ENCODE measurements at places on chromosomes 1 and 21. TPM values are rescaled to one million over a fixed set of nuclear protein-coding genes. Genes with fewer than 3 reads are reported as not detected.

GRCh38 chr1:38990386-38990737 is 714 bp upstream of the AKIRIN1 start:
- peaks cover 28% of the 10 kb centered on the region for H3K4me1 ChIP-seq
- H3K27ac ChIP-seq = peak overlapping the region; percentile 67
- DNase-seq = no peak
- H3K36me3 ChIP-seq = peaks cover under 1% of the 10 kb centered on the region
- peak overlapping the region; percentile 83 for H3K4me3 ChIP-seq

DNA sequence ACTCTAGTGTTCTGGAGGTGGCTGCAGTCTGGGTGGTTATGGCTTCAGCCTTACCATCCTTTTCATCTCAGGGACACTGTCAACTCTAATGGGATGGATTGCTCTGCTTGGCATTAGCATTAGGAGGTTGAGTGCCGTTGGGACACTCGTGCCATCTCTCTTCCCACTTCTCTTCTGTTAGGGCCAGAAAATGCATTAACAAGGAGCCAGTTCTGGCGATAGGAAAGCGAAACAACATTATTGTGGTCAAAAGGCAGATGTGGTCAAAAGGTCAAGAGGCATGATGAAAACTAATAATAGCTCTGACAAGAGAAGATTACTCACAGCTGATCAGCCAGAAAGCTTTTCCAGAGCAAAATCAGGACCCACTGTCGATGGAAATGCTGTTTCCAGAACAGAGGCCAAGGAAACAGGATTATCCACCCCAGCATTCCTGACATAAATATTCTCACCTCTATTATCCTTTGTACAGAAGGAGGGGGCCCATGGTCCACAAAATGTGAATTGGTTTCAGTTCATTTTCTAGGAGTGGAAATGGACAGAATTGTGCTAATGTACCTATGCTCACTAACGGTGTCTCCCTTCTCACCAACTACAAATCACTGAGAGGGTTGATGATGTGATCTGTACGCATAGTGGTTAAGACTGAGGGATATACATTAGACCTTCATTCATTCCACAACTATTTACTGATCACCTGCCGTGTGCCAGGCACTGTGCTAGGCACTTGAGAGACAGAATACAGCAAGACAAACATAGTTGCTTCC is 72.0 kb downstream of the ST6GALNAC5 start:
- H3K27me3 ChIP-seq = peaks cover 2% of the 10 kb centered on the region
- H3K36me3 ChIP-seq = no peaks in the 10 kb centered on the region
- no peak overlapping the region for H3K27ac ChIP-seq

DNA sequence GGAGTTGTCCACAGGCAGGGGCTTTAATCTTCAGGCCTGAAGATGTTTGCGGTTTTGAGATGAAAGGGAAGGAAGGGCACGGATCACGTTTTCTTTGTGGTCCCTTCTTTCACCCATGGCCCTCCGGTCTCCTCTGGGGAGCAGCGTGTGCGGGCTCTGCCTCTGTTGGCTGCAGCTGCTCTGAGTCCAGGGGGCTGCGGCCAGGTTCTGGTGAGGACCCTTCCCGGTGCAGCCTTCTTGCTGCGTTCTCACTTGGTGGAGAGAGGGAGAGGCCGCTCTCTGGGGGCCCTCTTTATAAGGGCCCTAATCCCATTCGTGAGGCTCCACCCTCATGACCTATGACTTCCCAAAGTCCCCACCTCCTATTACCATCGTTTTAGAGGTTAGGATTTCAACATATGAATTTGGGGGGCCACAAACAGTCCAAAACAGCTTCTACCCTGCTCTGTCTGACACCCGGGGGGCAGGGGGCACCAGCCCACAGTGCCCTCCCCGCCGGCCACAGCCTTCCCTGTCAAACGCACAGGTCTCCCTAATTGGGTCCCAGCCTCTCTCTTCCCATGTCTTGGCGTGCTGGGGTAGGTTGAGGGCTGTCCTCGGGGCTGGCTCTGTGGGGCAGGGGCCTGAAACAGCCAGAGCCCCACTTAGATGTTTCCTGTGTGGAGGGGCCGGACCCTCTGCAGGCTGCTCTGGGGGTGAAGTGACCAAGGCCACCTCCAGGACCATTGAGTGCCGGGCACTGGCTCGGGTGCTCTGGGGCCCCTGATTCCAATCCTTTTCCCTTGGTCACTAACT is 100.1 kb upstream of the C1orf174 start:
- no peak overlapping the region for H3K4me3 ChIP-seq
- no peaks in the 10 kb centered on the region for H3K36me3 ChIP-seq
- H3K27ac ChIP-seq = no peak overlapping the region
- no peaks in the 10 kb centered on the region for H3K4me1 ChIP-seq
- no peak for DNase-seq

DNA sequence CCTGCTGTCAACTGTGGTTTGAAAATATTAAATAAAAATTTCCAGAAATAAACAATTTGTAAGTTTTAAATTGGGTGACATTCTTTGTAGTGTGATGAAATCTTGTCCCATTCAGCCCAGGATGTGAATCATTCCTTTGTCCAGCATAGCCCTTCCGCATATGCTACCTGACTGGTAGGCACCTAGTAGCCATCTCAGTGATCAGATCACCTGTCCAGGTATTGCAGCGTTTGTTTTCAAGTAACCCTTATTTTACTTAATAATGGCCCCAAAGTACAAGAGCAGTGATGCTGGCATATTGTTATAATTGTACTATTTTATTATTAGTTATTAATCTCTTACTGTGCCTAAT is 351.6 kb upstream of the B3GALT2 start:
- DNase-seq = no peak
- no peaks in the 10 kb centered on the region for H3K36me3 ChIP-seq
- H3K4me1 ChIP-seq = no peaks in the 10 kb centered on the region
- no peak overlapping the region for H3K27ac ChIP-seq
- no peaks in the 10 kb centered on the region for H3K27me3 ChIP-seq

- no peak for DNase-seq
- H3K27me3 ChIP-seq = no peaks in the 10 kb centered on the region
- H3K27ac ChIP-seq = no peak overlapping the region
- H3K36me3 ChIP-seq = no peaks in the 10 kb centered on the region
These were observed 334.2 kb downstream of the NTNG1 start for GRCh38 chr1:107474877-107475612.

GRCh38 chr1:85617633-85618100 is 37.1 kb downstream of the CCN1 start:
- DNase-seq = no peak
- no peaks in the 10 kb centered on the region for H3K27me3 ChIP-seq
- no peaks in the 10 kb centered on the region for H3K36me3 ChIP-seq
- H3K4me1 ChIP-seq = peaks cover 6% of the 10 kb centered on the region
- no peak overlapping the region for H3K4me3 ChIP-seq
- H3K27ac ChIP-seq = no peak overlapping the region

DNA sequence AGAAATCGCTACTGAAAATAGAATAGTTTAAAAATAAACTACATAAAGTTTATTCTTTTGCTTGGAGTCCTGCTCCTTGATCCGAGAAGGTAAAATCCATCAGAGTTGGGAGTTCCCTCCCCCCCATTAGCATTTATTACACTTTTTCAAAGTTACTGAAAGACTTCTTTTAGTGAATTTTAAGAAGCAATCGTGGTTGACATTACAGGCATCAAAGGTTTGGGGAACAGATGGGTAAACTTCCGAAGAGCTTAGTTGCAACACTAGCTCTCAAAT is 31.0 kb upstream of the NFIA start:
- H3K27ac ChIP-seq = no peak overlapping the region
- H3K4me3 ChIP-seq = peak overlapping the region; percentile 62
- no peak for DNase-seq

TNFSF4 gene
- 59.6 TPM for total RNA-seq

Data from endothelial cell of umbilical vein (primary cell).